Right cardiac atrium (tissue), 5 donors: ENCODE measurements at places on chromosomes 7 and 10.

DNA sequence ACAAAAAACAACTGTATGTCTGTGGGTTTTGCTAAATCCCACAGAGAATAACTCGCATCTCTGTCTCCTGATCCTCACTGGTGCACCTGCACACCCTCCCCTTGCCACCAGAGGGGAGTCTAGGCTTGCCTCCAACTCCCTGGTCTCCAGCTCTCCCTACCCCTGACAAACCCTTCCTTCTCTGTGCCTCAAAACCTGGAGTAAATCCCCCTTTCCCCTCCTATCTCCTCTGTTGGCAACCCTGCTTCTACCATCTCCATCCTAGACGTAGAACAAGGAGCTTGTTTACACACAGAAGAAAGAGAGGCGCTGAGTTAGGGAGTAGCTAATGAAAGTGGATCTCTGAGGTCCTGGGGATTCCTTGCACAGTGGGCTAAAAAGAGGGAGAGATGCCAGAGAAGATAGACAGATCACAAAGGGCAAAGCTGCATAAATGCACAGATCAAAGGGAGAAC, 6.0 kb downstream of the MBLAC1 start:
- peak; percentile 78 for DNase-seq

GRCh38 chr10:76388321-76389023, 957.0 kb downstream of the LRMDA start:
- DNase-seq: no peak

- no peak for DNase-seq
These were observed 6.1 kb downstream of the CHRM2 start for GRCh38 chr7:136874393-136875032.

- no peak for DNase-seq
These were observed 218.3 kb downstream of the SEMA3A start for GRCh38 chr7:83976302-83976701.

GRCh38 chr10:51999096-51999495, 299.7 kb upstream of the CSTF2T start:
- no peak for DNase-seq

GRCh38 chr7:135800560-135800959, 51.9 kb upstream of the FAM180A start:
- no peak for DNase-seq

DNA sequence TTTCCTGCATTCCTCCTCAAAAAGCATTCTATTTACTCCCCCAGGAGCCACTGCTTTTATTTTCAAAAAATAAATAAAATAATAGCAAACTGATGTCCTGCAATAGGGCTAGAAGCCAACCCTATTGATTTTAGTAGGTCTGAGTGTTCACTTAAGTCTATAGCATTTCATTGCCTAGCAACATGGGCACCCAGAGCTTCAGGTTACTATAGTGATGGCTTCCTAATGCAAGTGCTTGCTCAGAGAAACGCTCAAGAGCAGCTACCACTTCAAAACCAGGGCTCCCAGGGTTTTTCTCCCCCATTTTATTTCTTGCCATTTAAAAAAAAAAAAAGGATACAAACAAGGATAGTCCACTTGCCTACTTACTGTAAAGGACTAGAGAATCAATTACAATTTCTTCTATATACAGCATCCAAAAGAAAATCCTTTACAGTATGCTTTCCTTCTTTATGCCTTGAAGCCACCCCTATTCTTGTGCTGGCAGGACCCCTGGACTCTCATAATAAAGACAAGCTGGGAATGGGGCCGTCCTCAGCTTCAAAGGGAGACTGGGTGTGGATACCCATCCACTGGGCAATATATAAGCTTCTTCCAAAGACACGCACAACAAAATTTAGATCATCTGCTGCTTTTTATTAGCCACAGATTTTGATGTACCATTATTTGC, 133.3 kb downstream of the VPS41 start:
- no peak for DNase-seq

- peak; percentile 64 for DNase-seq
These were observed 266.3 kb downstream of the RPS24 start for GRCh38 chr10:78299851-78300468.

DNA sequence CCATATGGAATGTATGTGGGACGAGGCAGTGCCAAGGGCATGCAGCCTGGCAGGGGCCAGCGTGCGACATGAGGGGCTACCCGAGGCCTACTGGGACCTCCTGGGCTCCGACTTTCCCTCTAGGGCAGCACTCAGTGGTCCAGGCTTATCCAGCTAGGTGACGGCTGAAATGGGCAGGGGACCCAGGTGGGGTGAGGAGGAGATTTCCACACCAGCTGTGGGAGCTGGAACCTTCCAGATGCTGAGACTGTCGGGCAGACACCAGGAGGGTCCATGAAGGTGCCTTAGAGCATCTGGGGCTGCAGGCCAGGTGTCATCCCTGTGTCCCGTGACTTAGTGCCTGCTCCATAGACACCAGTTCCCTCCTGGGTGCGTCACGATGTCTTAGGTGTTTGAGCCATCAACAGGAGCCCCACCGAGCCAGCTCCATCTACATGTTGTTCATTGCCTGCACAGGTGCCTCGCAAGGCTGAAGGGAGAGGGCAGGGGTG, 13.4 kb downstream of the ZNF316 start:
- no peak for DNase-seq

DNA sequence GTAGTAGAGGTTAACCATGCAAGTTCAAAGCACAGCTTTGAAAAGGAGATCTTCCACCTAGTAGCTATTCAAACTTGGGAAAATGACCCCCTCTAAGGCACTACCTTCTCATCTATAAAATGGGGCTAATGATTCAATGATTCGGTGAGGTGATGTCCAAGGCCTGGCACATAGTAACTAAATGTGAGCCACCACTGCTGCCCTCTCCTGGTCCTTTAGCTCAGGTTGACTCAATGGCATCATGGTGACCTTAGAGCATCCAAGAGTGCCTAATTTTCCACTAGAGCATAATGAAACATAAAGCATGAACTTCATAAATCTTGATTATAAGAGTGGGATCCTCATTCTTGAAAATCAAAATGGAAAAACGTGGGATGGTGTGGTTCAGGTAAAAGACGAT, 16.3 kb upstream of the PLCE1 start:
- no peak for DNase-seq

- no peak for DNase-seq
These were observed 35.6 kb upstream of the PTPRN2 start for GRCh38 chr7:158623241-158623640.

GRCh38 chr7:2640846-2641316, 9.1 kb downstream of the TTYH3 start:
- no peak for DNase-seq

GRCh38 chr10:20289070-20289828, 473.0 kb downstream of the PLXDC2 start:
- no peak for DNase-seq

DNA sequence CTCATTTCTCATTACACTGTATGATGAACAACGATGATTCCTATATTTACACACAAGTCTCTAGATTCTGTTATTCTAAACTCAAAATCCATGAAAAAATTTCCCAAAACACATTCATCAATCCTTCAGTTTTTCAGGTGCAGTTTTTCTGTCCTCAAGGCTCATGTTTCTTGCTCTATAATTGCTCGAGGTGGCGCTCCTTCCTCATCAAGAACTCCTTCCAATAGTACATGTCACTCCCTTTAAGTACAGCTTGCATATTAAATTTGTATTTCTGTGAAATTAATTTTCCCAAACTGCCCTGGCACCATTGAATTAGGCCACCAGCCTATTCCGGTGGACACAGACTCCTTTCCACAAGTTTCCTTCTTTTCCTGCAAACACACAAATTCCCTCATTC, 188.7 kb upstream of the MINDY3 start:
- no peak for DNase-seq

GRCh38 chr10:35378541-35379210, 42.4 kb downstream of the CCNY start:
- no peak for DNase-seq
